ENCODE measurements at places on chromosomes 6 and 20. TPM values are rescaled to one million over a fixed set of nuclear protein-coding genes. Genes with fewer than 3 reads are reported as not detected.

GRCh38 chr6:136226027-136226673, 24.0 kb downstream of the MTFR2 start:
- peak; percentile 24 for DNase-seq
- no peaks in the 10 kb centered on the region for H3K4me1 ChIP-seq
- no peaks in the 10 kb centered on the region for H3K36me3 ChIP-seq
- no peak overlapping the region for H3K4me3 ChIP-seq

- H3K36me3 ChIP-seq = peaks cover 39% of the 10 kb centered on the region
- no peak overlapping the region for H3K27ac ChIP-seq
- DNase-seq = no peak
- no peaks in the 10 kb centered on the region for H3K4me1 ChIP-seq
- no peak overlapping the region for H3K4me3 ChIP-seq
- H3K27me3 ChIP-seq = no peaks in the 10 kb centered on the region
These were observed 33.0 kb downstream of the PYGB start for GRCh38 chr20:25280574-25281535.

MDC1 gene
- 25.4 TPM for total RNA-seq

DNA sequence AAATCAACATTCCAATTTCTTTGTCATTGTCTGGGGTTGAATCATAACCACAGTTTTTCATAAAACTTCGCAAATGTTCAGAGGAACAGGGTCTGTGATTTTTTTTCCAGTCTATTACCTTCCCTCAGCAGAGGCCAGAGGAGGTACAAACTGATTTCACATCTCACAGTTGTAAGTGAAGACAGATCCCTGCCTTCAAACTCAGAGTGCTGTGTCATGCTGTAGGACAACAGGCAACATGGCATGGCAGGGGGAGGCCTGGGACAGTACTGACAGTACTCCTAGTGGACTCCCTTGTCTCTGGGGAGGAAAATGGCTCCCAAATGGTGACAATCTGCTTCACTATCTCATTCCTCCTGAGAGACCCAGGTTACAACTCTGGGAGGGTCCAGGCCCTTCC, 308.6 kb downstream of the CDC5L start:
- DNase-seq = peak; percentile 85
- H3K4me3 ChIP-seq = no peak overlapping the region
- peak overlapping the region; percentile 75 for H3K27ac ChIP-seq
- H3K27me3 ChIP-seq = no peaks in the 10 kb centered on the region

DNA sequence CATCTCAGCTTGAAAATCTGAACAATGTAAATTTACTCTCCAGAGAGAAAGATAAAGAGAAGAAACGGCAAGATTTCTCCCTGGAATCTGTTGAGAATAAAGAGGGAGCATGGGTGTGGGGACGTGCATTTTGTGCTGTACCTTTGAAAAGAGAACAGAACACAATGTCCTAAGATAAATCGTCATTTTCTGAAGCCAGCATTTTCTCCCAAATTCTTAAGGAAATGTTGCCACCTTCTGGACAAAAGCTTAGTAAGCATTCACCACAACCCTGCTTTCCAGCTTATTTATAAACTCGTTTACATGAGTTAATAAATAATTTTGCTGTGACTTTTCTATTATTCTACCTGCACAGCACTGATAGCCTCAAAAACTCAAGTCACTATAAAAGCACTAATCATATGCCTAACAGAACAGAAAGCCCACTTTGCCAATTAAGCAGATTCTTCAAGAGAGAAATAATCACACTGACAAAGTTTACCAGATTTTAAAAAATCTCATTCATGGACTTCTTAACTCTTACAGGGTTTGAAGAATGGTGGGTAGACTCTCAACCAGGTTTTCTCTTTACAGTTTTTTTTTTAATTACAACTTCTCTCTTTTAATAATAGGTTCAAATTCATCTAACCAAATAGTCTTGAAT, 155.8 kb downstream of the MBOAT1 start:
- peak; percentile 27 for DNase-seq
- H3K4me3 ChIP-seq = no peak overlapping the region
- no peaks in the 10 kb centered on the region for H3K36me3 ChIP-seq
- H3K27me3 ChIP-seq = no peaks in the 10 kb centered on the region
- no peaks in the 10 kb centered on the region for H3K4me1 ChIP-seq

WFDC5 gene
- not detected for total RNA-seq

DNA sequence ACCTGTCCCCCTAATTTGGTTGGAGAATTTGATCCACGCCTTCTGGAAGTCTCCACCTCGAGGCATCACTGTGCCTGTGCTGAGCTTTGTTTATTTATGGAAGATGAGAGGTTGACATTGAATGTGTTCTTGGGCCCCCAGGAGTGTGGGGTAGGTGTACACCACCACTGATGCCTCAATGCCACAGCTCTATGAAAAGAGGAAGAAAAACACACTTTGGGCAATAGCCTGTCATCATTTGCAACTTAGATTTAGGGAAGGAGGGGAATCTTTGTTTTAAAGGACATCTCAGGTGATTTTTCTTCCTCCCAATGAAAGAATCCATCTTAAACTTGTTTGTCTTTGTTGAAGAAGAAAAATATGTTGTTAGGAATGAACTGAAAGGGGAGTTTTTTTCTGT, 42.6 kb downstream of the TBC1D7 start:
- H3K4me1 ChIP-seq = no peaks in the 10 kb centered on the region
- no peak overlapping the region for H3K27ac ChIP-seq
- H3K4me3 ChIP-seq = no peak overlapping the region
- H3K36me3 ChIP-seq = no peaks in the 10 kb centered on the region
- H3K27me3 ChIP-seq = no peaks in the 10 kb centered on the region

- no peaks in the 10 kb centered on the region for H3K36me3 ChIP-seq
- peak overlapping the region; percentile 96 for H3K27ac ChIP-seq
- H3K27me3 ChIP-seq = no peaks in the 10 kb centered on the region
- peak overlapping the region; percentile 86 for H3K4me3 ChIP-seq
- DNase-seq = peak; percentile 78
These were observed 993 bp downstream of the STX16 start for GRCh38 chr20:58651946-58652605.

GRCh38 chr6:109124219-109124618, 28.9 kb downstream of the CEP57L1 start:
- no peak overlapping the region for H3K27ac ChIP-seq
- DNase-seq = no peak

DNA sequence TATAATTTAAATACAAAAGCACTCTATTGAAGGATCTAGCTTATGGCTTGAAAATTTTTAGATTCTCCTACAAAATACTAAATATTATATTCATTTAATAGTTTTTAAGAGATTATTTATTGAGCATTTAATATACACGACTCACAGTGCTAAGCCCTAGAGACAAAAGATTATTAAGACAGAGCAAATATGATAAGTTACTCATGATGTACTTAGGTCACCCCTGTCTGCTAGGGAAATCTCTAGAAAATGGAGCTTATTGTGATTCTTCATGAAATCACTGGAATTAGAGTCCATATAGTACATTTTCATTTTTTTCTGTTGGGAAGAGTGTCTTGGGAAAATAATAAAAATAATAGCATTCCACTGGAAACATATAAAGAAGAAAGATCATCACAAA, 37.8 kb downstream of the BEND6 start:
- H3K27ac ChIP-seq = no peak overlapping the region
- no peaks in the 10 kb centered on the region for H3K4me1 ChIP-seq
- no peaks in the 10 kb centered on the region for H3K27me3 ChIP-seq
- no peak for DNase-seq
- H3K4me3 ChIP-seq = no peak overlapping the region

EYS gene
- 0.07 TPM for total RNA-seq

GRCh38 chr6:166691199-166691598, 64.1 kb upstream of the RPS6KA2 start:
- peaks cover 12% of the 10 kb centered on the region for H3K4me1 ChIP-seq
- H3K4me3 ChIP-seq = no peak overlapping the region
- no peaks in the 10 kb centered on the region for H3K27me3 ChIP-seq
- peak; percentile 75 for DNase-seq
- no peaks in the 10 kb centered on the region for H3K36me3 ChIP-seq
- peak overlapping the region; percentile 13 for H3K27ac ChIP-seq

GRCh38 chr6:80263585-80263984, 157.1 kb downstream of the BCKDHB start:
- H3K27ac ChIP-seq = no peak overlapping the region
- no peak for DNase-seq
- H3K36me3 ChIP-seq = no peaks in the 10 kb centered on the region
- H3K4me3 ChIP-seq = no peak overlapping the region

ARHGAP18 gene
- 43.2 TPM for total RNA-seq

REM1 gene
- not detected for total RNA-seq

DNA sequence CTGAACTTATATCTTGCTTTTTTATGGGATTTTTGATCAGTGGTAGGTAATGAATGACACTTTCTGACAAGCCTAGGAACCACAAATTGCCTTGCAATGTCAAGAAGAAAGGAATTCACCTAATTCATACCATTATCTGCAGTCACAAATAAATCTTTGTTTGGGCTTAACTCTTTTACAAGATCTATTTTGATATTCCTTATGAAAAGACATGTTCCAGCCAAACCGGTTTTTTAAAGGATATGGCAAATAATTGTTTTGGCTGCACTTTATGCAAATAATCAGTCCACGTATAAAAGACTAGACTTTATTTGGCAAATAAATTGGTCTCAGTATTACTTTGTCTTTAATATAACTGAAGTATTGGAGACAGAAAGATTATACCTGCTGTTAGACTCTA, 771.7 kb upstream of the ADGRB3 start:
- no peak overlapping the region for H3K27ac ChIP-seq
- H3K4me3 ChIP-seq = no peak overlapping the region
- no peaks in the 10 kb centered on the region for H3K27me3 ChIP-seq
- H3K36me3 ChIP-seq = no peaks in the 10 kb centered on the region

- H3K4me1 ChIP-seq = peaks cover 6% of the 10 kb centered on the region
- H3K36me3 ChIP-seq = peaks cover 6% of the 10 kb centered on the region
- no peak overlapping the region for H3K27ac ChIP-seq
These were observed 37.0 kb downstream of the CDC40 start for GRCh38 chr6:110217266-110217665.

PRSS16 gene
- 2.0 TPM for total RNA-seq

DNA sequence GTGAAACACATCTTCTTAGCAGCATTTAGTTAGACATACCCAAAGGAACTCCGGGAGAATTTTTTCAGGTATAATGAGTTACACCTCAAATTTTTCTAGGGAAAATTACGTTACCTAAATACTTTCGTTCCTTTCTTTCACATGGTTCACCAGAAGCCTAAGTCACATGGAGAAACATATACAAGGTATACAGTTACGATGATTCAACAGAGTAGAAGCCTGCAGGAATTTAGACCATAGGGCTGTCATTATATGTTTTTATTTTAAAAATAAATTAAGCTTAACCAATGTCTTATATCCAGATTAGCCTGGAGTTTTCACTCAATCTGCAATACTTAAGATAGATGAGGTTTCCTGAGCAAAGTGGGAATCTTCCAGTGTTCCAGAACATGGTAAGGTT, 549.5 kb upstream of the JARID2 start:
- no peaks in the 10 kb centered on the region for H3K4me1 ChIP-seq
- no peak for DNase-seq
- H3K4me3 ChIP-seq = no peak overlapping the region
- H3K27ac ChIP-seq = no peak overlapping the region
- H3K36me3 ChIP-seq = no peaks in the 10 kb centered on the region

DNA sequence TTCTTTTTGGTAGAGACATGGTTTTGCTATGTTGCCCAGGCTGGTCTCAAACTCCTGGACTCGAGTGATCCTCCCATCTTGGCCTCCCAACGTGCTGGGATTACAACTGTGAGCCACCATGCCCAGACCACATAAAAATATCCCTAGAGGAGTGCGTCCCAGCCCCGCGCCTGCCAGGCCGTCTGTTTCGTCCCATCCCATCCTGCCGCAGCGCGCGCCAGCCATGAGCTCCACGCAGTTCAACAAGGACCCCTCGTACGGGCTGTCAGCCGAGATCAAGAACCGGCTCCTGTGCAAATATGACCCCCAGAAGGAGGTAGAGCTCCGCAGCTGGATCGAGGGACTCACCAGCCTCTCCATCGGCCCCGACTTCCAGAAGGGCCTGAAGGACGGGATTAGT, 16.6 kb upstream of the AMD1 start:
- no peaks in the 10 kb centered on the region for H3K27me3 ChIP-seq
- H3K36me3 ChIP-seq = no peaks in the 10 kb centered on the region
- no peak overlapping the region for H3K27ac ChIP-seq
- no peak for DNase-seq

- H3K36me3 ChIP-seq = no peaks in the 10 kb centered on the region
- H3K4me1 ChIP-seq = peaks cover 25% of the 10 kb centered on the region
- peaks cover 15% of the 10 kb centered on the region for H3K27me3 ChIP-seq
- DNase-seq = peak; percentile 62
- peak overlapping the region; percentile 86 for H3K4me3 ChIP-seq
These were observed 91.3 kb upstream of the PRDM1 start for GRCh38 chr6:105994591-105995390.

GRCh38 chr20:58603721-58604120, 47.4 kb upstream of the STX16 start:
- no peaks in the 10 kb centered on the region for H3K36me3 ChIP-seq
- no peaks in the 10 kb centered on the region for H3K27me3 ChIP-seq
- H3K27ac ChIP-seq = no peak overlapping the region
- peak; percentile 74 for DNase-seq
- H3K4me1 ChIP-seq = peaks cover 3% of the 10 kb centered on the region
- no peak overlapping the region for H3K4me3 ChIP-seq

GRCh38 chr6:8110117-8110721, 7.9 kb upstream of the EEF1E1 start:
- no peak for DNase-seq
- no peak overlapping the region for H3K27ac ChIP-seq
- no peak overlapping the region for H3K4me3 ChIP-seq
- no peaks in the 10 kb centered on the region for H3K27me3 ChIP-seq
- no peaks in the 10 kb centered on the region for H3K36me3 ChIP-seq

GRCh38 chr20:53809728-53810365, 216.2 kb upstream of the ZNF217 start:
- no peaks in the 10 kb centered on the region for H3K27me3 ChIP-seq
- H3K27ac ChIP-seq = no peak overlapping the region
- H3K4me1 ChIP-seq = peaks cover 9% of the 10 kb centered on the region
- DNase-seq = no peak
- no peaks in the 10 kb centered on the region for H3K36me3 ChIP-seq

- no peaks in the 10 kb centered on the region for H3K27me3 ChIP-seq
- H3K36me3 ChIP-seq = no peaks in the 10 kb centered on the region
- H3K4me1 ChIP-seq = peaks cover 2% of the 10 kb centered on the region
- DNase-seq = no peak
- H3K27ac ChIP-seq = no peak overlapping the region
- no peak overlapping the region for H3K4me3 ChIP-seq
These were observed 5.7 kb upstream of the RAB5IF start for GRCh38 chr20:36599912-36600345.

CRISP2 gene
- total RNA-seq = not detected

NKX2-4 gene
- total RNA-seq = not detected

DNA sequence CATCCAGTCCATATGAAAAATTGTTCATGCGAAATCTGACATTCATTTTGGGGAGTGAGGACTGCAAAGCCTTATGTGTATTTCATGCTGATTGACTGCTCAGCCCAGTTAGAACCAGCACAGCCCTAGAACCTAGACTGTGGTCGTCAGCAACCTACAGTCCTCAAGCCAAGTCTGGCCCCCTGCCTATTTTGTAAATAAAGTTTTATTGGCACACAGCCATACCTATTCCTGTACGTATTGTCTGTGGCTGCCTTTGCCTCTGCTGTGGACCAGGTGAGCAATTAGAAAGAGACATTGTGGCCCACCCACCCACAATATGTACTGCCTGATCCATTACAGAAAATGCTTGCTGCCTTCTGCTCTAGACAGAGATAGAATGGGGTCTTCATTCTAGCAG, 391.0 kb downstream of the TAF4 start:
- no peaks in the 10 kb centered on the region for H3K36me3 ChIP-seq
- no peak overlapping the region for H3K4me3 ChIP-seq
- no peaks in the 10 kb centered on the region for H3K4me1 ChIP-seq

Data from astrocyte (in vitro differentiated cells and primary cell).